SK-MEL-5 (cell line): ENCODE measurements at places on chromosomes 5 and 9.

DNA sequence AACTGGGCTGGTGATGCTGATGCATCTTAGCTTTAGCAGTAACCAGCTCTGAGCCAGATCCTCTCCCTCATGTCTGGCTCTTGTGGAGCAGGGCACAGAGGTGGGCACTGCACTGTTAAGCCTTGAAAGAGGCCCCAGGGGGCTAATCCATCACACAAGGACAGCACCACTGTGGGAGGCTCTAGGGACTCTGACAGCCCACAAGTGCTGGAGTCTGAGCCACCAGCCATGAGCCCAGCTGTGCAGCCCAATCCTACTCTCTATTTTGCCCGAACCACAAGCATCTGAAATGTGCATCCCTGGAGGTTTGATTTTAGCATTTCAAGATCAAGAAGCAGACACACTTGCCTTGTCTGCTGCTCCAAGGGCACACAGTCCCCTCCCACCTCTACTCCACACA is 407.1 kb upstream of the TRPC7 start:
- DNase-seq = no peak

- no peak for DNase-seq
Observed at GRCh38 chr5:150156027-150156368, 353 bp upstream of the PDGFRB start.

- DNase-seq = no peak
Observed at GRCh38 chr9:130483371-130483971, 38.7 kb downstream of the ASS1 start.

GRCh38 chr9:13615660-13616490 is 336.4 kb upstream of the MPDZ start:
- no peak for DNase-seq

DNA sequence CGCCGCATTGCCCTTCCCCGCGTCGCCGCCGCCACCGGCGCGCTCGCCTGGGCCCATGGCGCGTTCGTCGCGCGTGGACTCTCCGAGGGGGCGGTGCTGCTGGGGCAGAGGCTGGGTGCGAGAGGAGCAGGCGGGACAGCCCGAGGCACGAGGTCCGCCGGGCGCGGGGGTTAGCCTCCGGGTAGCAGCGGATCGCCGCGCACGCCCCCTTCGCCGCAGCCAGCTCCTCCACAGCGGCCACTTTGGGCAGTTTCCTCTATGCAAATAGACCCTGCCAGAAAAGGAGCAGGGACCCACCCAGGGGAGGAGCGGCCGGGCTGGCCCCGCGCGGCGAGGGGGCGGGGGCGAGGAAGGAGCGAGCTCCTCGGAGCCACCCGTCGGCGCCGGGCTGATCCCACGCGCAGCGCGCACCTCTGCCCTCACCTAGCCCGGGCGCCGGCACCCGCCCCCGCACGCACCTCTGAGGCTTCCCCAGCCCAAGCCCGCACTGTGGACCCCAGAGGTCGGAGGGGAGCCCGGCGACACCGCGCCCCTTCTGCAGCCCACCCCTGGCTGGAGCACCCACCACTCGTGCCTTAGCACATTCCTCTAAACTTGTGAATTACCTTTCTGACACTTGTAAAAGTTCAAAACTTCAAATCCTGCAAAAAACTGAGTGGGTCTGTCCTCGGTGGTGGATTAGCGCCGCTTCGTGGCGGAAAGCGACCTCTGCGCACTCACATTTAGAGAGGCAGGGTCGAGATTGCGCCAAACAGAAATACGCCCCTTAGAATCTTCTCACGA is at the start of gene COL23A1:
COL23A1 (minus strand) TSS at position 253 of the 783 bp plus-strand sequence.
- peak; percentile 43 for DNase-seq

- DNase-seq = no peak
Observed at GRCh38 chr5:132375957-132376356, 6.4 kb downstream of the SLC22A5 start.

DNA sequence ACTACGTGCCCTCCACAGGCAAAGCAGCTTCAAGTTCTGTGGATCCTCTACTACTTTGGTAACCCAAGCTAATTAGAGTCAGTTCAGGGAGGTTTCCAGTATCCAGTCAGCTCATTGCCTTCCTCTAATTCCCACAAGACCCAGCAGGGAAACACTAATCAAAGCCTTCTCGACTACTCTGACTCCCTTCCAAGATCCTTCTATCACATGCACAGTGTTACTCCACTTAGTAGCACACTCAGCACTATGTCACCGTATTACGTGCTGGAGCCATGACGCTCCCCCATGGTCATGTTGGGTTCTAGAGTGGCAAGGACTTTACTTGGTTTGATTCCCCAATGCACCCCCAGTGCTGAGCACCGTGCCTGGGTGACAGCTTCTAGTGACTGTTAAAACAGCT is 53.0 kb downstream of the DCP2 start:
- no peak for DNase-seq

DNA sequence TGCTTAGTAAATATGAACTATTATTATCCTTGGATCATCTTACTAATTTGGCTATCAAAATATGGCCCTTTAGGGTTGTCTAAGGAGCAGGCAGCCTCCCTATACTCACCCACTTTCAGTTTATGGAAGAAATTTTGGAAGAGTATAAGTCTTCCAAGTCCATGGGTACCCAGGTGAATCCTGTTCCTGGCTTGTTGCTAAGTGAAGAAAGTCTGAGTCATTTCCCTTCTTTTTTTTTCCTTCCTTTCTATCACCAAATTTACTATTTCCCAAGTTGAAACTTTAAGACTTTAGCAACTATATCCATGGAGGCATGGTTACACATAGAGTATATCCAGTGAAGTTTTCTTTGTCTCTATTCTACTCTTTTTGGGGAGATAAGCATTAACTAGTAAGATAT is 184.0 kb upstream of the ACTBL2 start:
- DNase-seq = no peak

- no peak for DNase-seq
Observed at GRCh38 chr5:166772770-166773169, 1518.7 kb upstream of the WWC1 start.

- DNase-seq = no peak
Observed at GRCh38 chr9:104009826-104010225, 84.3 kb upstream of the SMC2 start.

GRCh38 chr5:32531885-32532520 is 53.4 kb upstream of the SUB1 start:
- DNase-seq = peak; percentile 46

GRCh38 chr5:1077026-1077425 is 34.8 kb downstream of the SLC12A7 start:
- DNase-seq = no peak

GRCh38 chr9:134211811-134212485 is 47.6 kb upstream of the RNU6ATAC start:
- DNase-seq = no peak

GRCh38 chr9:136197930-136198604 is 6.9 kb downstream of the LHX3 start:
- no peak for DNase-seq

DNA sequence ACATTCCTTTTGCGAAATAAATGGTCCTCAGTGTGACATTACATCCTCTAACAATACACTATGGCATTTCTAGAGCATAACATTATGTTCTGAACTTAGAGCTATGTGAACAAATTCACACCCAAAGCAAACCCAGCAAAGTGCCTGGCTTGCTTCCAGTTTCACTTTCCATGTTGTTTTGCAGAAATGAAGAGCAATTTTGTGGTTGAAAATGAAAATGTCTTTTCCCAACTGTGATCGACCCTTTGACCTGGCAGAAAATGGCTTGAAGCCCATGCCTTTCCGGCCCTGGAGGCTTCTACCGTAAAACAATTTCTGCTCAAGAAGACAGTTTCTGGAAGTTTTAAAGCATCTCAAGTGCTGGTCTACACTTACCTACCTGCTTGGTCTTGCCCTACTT is 344.7 kb upstream of the RGMB start:
- DNase-seq = peak; percentile 2

- no peak for DNase-seq
Observed at GRCh38 chr9:136058801-136059302, 36.2 kb downstream of the NACC2 start.

DNA sequence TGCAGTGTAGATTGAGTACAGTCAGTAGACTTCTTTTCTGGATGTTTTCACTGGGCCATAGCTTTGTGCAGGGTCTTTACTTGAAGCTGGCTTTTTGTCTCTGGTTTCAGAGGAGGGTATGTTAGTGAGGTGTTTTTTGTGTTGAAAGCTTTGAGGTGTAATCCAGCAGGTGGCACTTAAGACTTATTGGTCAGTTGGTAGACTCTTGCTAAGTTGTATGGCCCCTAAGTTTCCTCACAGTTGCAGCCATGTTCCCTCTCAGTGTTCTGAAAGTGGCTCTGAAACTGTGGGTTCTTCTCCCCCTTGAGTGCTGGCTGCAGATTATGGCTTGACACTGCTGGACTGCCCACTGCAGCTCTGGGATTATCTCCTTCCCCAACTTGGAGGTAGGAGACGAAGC is 55.7 kb upstream of the SLC44A1 start:
- DNase-seq = peak; percentile 26

GRCh38 chr9:16268067-16268881 is 602.2 kb downstream of the BNC2 start:
- DNase-seq = no peak

DNA sequence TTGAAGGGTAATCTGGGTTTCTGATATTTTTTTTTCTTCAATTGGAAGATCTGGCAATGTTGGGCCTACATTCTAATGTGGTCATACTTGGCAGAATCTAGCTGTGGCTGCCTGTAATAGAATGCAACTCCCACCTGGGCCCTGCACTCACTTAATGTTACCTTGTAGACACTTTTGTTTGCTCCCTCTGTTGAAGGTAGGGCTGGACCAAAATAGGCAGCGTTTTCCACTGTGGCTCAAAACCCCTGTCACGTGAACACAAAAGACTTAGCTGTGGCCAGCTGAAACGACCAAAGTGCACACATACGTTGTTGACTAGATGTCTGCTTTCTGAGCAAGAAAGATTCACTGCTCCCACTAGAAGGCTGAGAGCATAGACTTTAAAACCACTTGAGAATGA is 117.6 kb upstream of the HMHB1 start:
- DNase-seq = no peak

GRCh38 chr5:27450607-27451006 is 412.2 kb upstream of the CDH9 start:
- no peak for DNase-seq

- DNase-seq = no peak
Observed at GRCh38 chr9:99262949-99263418, 40.9 kb downstream of the SEC61B start.

- DNase-seq = no peak
Observed at GRCh38 chr9:38408719-38409118, 15.5 kb downstream of the IGFBPL1 start.

GRCh38 chr9:92480986-92481633 is 1.2 kb downstream of the ASPN start:
- DNase-seq = no peak

- no peak for DNase-seq
Observed at GRCh38 chr9:124098141-124098905, 86.8 kb downstream of the LHX2 start.

GRCh38 chr5:35360671-35361070 is 130.4 kb upstream of the PRLR start:
- DNase-seq = no peak

DNA sequence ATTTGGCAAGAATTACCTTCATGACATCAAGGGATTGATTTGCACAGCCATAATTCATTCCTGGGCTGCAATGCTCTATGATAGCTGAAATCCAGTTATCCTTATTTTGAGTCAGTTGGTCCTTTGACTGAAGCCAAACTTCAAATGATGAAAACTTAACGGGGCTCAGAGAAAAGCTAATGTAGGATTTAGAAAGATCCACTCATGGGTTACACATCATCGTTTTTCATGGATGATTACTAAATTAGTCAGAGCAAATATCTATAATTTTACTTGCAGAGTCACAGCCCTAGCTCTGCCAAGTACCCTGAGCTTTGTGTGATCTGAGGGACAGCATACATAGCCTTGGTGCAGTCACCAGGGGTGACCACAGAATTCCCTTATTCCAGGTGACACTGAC is 27.3 kb upstream of the MUSK start:
- DNase-seq = no peak

GRCh38 chr9:110266795-110267194 is 10.5 kb upstream of the TXN start:
- no peak for DNase-seq

GRCh38 chr5:113182658-113183344 is 206.2 kb downstream of the DCP2 start:
- no peak for DNase-seq

DNA sequence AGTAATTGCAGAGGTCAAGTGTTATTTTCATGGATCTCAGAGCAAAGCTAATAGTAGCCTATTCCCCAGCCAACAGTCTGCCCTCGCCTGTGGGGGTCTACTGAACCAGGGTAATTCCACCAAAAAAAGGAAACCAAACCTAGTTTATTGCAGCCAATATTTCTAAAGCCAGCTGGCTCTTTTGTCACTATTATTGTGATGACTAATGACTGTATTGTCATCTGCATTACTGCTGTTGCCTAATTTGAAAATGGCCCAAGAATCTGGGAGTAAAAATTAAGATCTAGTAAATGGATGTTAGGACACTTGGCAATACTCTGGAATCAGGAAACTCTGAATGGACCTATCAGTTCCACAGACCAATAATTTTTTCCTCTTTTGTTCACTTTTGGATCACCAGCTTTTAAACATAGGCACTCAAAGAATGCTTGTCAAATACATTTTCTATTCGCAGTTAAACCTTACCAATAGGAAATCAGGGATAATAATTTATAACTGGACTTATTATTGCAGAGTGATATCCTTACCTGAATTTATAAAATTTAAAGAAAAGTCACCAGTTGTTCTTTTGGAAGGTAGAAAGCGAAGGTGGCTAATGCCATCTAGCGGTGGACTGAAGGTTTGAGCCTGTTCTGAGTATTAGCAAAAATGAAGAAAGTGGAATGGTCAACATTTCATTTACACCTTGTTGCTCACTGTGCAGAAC is 69.2 kb downstream of the SYK start:
- peak; percentile 60 for DNase-seq

GRCh38 chr5:36152324-36153297 is 700 bp downstream of the SKP2 start:
- peak; percentile 21 for DNase-seq

- peak; percentile 47 for DNase-seq
Observed at GRCh38 chr9:7186175-7186574, 428.4 kb downstream of the KDM4C start.

DNA sequence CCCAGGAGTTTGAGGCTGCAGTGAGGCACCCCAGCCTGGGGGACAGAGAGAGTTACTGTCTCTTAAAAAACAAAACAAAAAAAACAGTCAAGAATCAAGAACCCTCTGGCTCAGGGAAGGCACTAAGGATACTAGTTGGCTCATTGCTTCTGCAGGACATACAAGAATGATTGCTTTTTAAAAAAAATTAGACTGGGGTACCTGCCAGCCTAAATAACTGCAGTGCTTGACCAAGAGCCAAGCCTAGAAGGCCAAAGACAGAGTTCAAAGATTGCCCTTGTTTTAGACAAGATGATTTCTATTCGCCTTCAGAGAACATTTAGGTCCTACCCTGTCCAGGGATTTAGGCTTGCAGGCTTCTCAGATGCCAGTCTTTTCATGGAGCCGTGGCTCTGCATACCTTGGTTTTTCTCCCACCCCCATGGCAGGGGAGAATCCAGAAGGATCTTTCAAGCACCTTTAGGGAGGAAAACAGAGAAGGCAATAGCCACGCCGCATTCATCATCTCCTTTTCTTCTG is 93.7 kb upstream of the IL6ST start:
- DNase-seq = no peak
